ENCODE measurements at places on chromosomes 5 and 9. TPM values are rescaled to one million over a fixed set of nuclear protein-coding genes. Genes with fewer than 3 reads are reported as not detected.

The GFPT2 gene
- total RNA-seq = 1.6 TPM

The FOXD4 gene
- total RNA-seq = 0.89 TPM

The FOXD4L6 gene
- not detected for total RNA-seq

The SLC36A3 gene
- not detected for total RNA-seq

The CCDC107 gene
- 41.6 TPM for total RNA-seq

The ZBED3 gene
- total RNA-seq = 1.6 TPM

The SLC6A19 gene
- total RNA-seq = not detected

Measured in B cell (primary cell).